Cortex of kidney (tissue), 1 donor: ENCODE measurements at places on chromosomes 2 and 18.

DNA sequence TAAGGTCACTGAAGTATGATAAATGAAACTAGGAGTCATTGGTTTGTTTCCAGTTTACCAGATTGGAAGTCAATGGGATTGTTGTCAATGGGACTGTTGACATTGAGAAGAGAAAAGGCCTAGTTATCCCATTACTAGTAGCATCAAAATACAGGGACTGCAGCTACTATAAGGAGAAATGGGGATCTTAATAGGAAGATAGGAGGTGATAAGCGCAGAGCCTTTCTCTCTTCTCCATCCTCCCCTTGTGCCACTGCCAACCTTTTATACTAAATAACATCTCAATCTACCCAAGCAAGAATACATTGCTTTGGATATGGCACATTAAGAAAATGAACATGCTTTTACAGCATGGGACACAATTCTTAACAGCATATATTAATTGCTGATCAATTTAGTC lies 10.5 kb upstream of the BBS5 start:
- no peak for DNase-seq

GRCh38 chr2:236830926-236831325 lies 254.8 kb upstream of the COPS8 start:
- DNase-seq = no peak

GRCh38 chr2:238216651-238217184 lies 13.2 kb upstream of the ILKAP start:
- no peak for DNase-seq

GRCh38 chr2:224173933-224174332 lies 134.8 kb upstream of the SERPINE2 start:
- no peak for DNase-seq

DNA sequence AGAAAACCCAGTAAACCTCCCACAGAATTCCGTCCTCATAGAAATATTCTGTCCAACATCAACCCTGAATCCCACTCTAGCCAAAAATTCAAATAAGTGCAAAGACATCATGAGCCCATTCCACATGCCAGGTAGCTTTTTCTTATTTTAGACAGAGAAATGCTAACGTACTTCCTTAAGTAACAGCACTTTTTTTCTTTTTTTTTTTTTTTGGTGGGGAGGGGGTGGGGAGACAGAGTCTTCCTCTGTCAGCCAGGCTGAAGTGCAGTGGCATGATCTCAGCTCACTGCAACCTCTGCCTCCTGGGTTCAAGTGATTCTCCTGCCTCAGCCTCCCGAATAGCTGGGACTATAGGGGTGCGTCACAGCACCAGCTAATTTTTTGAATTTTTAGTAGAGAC lies 45.5 kb downstream of the ANKRD44 start:
- DNase-seq = no peak

GRCh38 chr18:63303547-63303946 lies 16.0 kb downstream of the BCL2 start:
- no peak for DNase-seq

DNA sequence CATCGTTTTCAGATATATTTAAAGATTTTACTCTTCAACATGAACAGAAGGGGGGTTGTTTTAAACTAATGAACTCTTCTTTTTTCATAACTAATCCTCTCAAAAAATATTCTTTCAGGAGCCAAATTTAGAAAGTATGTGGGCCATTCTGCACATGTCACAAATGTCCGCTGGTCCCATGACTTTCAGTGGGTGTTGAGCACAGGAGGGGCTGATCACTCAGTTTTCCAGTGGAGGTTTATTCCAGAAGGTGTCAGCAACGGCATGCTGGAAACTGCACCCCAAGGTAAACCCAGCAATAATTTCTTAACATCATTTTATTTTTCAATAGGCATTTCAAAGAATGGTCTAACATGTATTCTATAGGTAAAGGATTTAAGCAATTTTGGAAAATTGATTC lies 136.0 kb downstream of the EML6 start:
- DNase-seq = no peak

DNA sequence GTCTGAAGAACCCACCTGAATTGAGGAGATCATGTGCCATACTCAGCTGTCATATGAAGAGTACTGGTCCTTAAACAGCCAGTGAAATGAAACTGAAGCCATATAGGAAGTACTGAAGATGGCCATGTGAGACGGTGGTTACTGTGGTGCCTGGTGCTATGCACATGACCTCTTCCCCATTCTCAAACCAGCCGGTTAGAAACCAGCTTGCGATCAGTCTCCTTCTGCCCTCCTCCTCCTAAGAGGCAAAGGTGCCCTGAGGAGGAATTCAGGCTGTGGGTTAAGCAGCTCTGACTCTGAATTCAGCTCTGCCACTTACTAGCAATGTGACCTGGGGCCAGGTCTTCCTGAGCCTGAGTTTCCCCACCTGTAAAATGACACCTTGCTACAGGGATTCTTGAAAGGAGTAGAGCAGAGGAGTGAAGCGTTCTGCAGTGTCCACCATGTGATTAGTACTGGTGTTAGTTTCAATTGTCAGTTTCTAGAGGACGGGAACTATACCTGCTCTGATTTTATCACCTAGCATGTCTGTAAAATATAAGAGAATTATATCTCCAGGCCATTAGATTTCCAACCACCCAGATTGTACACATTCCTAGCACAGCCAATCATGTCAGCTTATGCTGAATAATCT lies 5.1 kb downstream of the FECH start:
- DNase-seq = no peak

DNA sequence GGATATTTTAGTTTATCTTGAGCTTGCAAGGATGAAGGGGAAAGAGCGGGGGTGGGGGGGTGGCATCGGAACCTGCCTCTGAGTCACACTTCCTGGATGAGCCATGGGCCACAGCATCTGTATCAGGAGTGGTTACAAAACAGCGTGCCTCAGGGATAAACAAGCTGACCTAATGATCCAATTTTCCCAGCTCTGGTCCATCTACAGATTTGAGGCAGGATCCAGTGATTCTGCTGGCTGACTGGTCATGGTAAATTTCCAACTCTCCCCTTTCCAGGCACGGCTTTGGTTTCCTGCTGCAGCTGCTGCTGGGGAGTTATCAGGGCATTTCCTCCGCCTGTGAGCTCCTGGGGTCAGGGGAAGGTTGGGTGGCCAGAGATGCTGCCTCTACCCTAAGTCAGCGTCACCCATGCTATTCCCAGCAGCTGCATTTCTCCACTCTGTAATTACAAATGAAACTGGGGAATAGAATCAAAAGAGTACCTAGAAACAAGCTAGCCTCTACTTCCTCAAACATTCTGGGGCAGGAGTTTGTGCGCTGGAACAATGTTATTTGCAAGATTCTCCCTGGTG lies 4.7 kb upstream of the HPCAL1 start:
- DNase-seq = no peak

DNA sequence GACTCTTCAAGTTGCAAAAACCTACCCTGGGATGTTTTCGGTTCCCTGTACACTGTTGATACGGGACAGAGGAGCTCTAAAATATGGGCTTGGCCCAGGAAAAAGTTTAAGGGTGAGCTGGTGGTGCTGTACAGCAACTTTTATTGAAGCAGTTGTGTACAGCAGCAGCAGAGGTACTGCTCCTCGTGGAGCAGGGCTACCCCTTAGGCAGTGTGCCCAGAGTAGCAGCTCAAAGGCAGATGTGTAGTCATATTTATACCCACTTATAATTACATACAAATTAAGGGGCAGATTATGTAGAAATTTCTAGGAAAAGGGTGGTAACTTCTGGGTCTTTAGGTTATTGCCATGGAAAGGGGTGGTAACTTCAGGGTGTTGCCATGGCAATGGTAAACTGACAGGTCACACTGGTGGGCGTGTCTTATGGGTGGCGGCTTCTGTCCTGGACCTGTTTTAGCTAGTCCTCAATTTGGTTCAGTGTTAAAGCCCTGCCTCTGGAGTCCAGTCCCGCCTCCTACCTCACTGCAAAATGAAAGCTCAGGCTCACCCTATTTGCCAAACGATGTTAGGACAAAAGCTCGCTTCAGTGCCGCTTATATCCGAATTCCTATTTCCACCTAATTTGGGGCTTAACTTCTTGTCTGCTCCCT lies 203.2 kb downstream of the ETAA1 start:
- DNase-seq = no peak
